ENCODE measurements at places on chromosomes 3 and 15. TPM values are rescaled to one million over a fixed set of nuclear protein-coding genes. Genes with fewer than 3 reads are reported as not detected.

DNA sequence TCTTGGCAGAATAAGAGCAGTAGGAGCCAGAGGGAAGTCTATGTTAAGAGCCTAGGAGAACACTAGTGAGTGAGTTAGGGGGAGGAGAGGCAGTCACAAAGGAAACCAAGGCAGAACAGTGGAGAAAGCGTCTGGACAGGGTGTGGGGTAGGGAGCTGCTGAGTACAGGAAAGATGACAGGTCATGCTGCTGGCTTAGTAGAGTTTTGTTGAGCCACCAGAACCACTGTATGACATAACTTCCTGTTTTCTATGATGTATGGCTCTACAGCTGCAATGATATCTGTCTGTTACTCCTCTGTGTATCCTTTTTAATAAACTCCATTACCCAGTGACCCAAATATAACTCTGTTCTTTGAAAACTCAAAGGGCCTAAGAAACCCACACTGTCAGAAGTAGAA is 10.6 kb upstream of the STT3B start:
- peak; percentile 5 for DNase-seq

DNA sequence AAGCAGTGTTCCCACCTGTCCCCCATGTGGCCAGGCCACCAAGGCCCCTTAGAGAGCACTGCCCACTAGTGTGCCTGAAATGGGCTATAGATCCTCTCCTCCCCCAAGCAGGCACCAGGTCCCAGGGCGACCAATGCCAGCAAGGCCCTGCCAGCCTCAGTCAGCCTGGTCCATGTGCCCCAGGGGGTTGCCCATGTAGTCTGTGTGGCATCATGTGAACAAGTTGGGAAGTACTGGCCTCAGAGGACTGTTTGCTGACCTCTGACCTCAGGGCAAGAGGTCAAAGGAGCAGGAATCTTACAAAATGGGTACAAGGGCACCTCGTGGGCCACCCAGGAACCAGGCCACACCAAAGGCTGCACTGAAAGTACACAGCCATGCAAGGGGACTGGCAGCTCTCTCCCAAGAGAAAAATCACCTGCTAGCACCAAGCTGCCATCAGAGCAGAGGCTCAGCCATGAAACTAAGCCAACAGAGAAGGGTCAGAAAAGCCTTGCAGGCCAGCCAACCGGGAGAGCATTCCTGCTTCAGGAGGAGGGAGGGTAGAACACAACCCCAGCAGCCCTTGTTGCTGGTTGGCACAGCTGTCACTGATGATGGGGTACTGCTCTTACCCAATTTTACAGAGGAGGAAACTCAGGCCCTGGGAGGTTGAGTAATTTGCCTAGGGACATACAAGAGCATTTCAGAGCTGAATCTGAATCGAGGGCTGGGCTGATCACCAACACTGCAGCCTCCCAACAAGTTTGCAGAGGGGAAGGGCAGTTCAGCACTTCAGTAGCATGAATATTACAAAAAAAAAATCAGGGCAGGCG is 5.2 kb upstream of the FURIN start:
- no peak for DNase-seq

GRCh38 chr3:35305406-35305805 is 333.9 kb upstream of the ARPP21 start:
- DNase-seq, result no peak

DNA sequence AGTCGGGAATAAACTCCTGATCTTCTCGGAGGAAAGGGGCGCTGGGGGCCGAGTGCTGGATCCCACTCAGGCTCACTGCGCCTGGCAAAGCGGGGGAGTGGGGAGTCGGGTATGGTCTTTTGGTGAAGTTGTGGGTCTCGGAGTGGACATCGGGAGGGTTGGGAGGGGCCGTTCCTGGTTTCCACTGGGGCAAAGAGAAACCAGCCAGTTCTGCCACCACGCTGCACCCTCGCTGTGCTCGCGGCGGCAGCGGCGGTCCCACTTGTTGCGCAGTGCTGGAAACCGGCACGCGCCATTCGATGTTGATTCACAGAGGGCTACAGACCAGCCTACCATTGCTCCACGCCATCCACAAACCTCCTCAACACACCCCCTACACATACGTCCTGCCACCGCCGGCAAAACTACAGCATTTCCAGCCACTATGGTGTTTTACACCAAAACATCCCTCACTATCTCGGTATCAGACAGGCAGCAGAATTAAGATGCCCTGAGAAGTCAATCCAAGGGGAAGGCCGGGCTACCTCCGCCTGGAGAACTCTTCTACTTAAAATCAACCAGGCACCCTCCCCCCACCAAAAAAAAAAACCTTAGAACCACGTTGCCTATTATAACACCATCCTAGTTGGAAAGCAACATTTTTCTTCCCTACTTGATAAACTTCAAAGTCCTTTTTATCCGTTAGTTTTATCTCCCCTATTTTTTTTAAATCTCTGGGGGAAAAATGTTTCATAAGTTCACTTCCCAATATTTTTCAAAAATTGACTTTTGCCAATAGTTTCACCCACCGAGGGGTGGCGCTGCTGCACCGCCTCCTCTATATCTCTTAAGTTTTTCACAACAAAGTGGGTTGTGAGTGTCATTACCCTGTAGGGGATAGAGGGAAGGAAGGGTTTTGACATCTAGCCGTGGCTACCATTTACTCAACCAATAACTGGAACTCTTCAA is 3.6 kb downstream of the BCL6 start:
- peak; percentile 48 for DNase-seq

DNA sequence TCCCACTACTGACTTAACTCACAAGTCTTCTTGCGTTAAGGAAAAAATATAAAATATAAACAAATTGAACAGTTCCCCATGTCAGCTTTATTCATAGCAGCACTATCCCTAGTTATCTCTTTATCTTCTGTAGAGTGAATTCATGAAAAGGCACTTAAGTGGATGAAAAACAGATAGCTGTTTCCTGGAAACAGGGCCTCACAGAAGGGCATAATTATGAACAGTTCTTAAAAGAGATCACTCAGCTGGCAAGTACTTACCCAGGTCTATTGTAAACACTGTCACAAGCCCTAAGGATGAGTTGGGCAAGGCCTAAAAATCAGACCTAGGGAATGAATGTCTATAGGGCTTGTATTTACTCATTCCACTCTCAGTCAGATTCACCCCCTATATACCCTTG is 10.7 kb downstream of the MB21D2 start:
- no peak for DNase-seq

GRCh38 chr3:181561139-181562031 is 150.3 kb upstream of the SOX2 start:
- DNase-seq, result no peak

DNASE1L3 gene
- total RNA-seq, result not detected

DNA sequence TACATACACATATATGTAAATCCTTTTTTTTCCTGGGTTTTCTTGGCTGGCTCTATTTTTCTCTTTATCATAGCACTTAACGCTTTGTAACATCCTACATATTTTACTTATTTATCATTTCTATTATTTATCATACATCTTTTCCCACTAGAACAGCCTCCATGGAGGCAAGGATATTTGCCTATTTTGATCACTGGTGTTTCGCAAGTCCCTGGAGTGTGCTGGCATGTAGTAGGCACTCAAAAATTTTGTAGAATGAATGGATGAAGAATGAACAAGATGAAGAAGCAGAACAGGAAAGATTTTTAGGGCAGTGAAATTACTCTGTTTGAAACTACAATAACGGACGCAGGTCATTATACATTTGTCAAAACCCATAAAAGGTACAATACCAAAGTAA is 83.0 kb upstream of the PTX3 start:
- no peak for DNase-seq

DNA sequence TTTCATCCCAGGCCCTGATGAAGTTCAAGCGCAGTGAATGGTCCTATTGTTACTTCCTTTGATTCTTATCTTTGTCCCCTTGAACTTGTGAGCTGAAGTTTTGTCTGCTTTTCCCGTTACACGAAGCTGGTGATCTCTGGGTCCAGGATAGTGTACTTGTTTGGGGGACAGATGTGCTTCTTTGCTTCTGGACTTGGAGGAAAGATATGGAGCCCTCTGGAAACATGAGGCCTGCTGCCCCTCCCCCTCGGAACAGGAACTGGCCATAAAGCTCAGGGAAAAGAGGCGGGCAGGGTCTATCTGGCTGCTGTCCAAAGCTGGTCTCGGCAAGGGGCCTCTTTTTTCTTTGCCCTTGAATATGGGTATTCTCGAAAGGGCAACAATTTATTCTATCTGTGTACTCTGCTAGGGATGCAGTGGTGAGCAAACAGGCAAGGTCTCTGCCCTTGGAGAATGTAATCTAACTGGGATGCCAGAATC is 47.6 kb downstream of the IDH2 start:
- no peak for DNase-seq

GRCh38 chr3:68274286-68274685 is 619.9 kb upstream of the SUCLG2 start:
- no peak for DNase-seq

GRCh38 chr15:45026651-45027190 is 3.7 kb downstream of the SORD start:
- DNase-seq, result no peak

- DNase-seq, result no peak
These were observed 41.2 kb downstream of the PTPN23 start for GRCh38 chr3:47421741-47422649.

DNA sequence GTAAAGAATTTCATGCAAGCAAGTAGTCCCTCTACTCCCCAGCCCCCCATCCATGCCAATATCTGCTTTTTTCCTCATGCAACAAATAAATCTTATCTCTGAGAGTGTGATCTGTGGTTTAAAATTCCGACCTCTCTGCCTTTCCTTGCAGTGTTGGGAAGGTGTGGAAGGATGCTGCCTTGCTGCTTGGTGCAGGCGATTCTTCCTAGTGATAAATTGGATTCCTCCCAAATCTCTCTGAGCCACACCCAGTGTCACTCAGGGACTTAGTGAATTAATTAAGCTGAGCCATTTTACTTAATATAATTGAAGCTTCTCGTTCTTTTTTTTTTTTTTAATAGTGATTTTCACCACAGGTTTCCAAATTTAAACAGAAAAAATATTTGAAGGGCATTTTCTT is 3.4 kb downstream of the GAP43 start:
- peak; percentile 4 for DNase-seq

PIGZ gene
- total RNA-seq, result 3.2 TPM

DNA sequence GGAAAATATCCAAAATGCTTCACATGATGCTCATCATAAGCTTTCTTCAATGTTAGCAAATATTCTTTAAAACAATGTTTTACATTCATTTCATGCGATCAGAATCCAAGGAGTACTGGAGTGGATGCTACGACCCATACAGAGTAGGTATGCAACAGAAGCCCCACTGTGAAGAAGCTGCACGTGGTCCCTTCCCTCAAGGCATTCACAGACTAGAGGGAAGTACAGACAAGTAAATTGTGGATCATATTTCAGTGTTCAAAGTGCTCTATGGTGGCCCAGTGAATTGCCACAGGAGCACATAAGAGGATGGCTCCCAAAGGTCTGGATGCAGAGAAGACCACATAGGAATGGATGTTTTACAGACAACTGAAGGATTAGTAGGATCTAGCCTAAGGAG is 789.9 kb downstream of the IGSF11 start:
- DNase-seq, result no peak

ETV5 gene
- total RNA-seq, result 36.0 TPM

GNAT1 gene
- not detected for total RNA-seq

PLA2G4E gene
- not detected for total RNA-seq

CLRN1 gene
- not detected for total RNA-seq

ASB14 gene
- not detected for total RNA-seq

- no peak for DNase-seq
These were observed 79.1 kb downstream of the TOP2B start for GRCh38 chr3:25585361-25586166.

DNA sequence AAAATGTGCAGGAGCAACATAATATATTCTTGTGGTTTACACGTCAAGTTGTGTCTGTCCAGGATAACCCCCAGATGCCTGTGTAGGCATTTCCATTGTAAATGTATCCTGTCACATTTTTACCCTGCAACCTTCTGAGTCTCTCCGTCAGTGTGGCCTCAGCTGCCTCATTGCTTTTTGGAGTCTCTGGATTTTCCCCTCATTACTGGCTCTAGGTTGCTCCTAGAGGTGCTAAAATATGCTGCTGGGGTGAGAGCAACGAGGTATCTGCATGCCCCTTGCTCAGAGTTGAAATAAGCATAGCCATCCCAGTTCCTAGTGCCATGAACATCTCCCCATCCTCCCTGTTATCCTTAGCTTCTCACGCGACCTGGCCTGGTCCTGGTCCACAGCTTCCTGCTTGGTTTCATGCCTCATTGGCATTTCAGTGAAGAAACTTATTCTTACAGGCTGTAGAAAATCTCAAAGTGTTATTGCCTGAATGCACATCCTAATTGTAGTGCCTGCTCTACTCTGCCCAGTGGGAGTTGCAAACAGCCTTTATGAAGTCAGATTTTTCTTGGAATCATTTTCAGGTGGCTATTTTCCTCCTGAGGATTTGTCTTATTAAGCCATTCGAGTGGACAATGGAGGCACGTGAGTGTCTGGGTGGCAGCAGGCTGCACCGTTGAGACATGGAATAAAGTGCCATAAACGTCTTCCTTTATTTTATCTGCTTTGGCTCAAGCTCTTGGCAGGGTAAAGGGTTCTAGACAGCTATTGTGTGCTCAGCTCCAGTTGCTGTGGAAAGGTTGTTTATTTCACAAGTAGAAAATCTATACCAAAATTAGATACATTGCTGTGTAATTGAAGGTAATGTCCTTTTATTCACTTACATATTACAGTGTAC is 33.2 kb downstream of the OXNAD1 start:
- no peak for DNase-seq

SCG3 gene
- not detected for total RNA-seq

DNA sequence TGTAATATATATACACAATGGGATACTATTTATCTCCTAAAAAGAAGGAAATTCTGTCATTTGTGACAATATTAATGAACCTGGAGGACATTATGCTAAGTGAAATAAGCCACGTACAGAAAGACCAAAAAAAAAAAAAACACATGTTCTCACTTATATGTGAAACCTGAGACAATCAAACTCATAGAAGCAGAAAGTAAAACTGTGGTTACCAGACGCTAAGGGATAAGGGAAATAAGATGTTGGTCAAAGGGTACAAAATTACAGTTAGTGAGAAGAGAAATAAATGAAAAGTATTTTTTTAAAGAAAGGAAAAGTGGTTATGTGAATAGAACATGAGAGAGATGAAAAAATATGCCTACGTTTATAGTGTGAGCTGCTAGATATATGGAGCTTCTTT is 101.1 kb downstream of the CPNE4 start:
- DNase-seq, result no peak

DNA sequence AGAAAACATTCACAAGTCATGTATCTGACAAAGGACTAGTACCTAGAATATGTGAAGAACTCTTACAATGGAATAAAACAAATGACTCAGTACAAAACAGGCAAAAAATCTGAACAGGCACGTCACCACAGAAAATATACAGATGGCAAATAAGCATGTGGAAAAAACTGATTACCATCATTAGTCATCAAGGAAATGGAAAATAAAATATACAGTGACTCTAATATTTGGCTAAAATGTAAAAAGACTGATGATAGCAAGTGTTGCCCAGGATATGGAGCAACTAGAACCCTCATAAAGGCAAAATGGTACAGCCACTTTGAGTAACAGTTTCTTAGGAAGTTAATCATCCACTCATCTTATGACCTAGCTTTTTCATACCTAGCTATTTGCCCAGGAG is 95.8 kb upstream of the ABHD17C start:
- peak; percentile 36 for DNase-seq

CCDC71 gene
- 18.8 TPM for total RNA-seq
